CD4-positive, alpha-beta T cell (primary cell): ENCODE measurements at places on chromosomes 7 and 10.

- no peak for DNase-seq
Observed at GRCh38 chr7:69412331-69413146, 185.7 kb upstream of the AUTS2 start.

GRCh38 chr10:112393341-112393740, 19.4 kb downstream of the ACSL5 start:
- no peak for DNase-seq

GRCh38 chr10:104230490-104230889, 1.7 kb downstream of the CFAP43 start:
- no peak for DNase-seq

GRCh38 chr7:129471402-129471827, 30.9 kb upstream of the SMKR1 start:
- no peak for DNase-seq

GRCh38 chr7:10981317-10981716, 7.6 kb downstream of the PHF14 start:
- DNase-seq = no peak

DNA sequence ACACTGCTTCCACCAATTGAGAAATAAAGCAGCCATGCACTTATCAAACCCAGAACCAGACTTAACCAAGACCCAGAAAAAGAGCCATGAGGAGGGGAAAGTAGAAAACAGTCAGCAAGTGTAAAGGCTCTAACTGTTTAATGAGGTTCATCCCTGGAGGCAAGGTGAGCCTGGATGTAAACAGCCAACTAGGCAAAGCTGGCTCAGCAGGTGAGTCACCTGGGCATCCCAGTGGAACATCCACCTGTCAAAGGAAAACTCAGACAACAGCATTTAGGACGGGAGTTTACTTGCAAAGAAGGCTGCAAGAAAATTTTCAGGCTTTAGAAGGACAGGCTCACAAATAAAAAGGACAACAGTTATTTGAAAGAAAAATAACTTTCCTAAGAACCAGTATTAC, 153.0 kb downstream of the SNX13 start:
- no peak for DNase-seq
